GM13977 (cell line): ENCODE measurements at places on chromosomes 3 and 15.

DNA sequence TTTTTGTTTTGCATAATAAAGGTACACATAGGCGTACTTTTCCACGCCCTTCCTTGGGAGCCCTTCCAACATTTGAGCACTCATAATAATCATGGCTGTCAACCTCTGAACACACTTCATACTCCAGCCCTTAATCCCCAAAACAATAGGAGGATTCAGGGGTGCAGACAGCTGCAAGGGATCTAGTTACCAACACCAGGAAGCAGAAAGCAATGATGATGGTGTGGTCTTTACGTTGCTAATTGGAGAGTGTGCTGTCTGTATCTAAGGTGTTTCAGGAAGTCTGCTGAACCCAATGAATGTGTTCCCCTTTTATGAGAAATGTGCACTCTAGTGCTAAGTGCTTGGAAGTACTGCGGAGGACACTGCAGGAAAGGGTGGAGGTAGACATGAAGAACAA, 60.3 kb upstream of the PDZRN3 start:
- no peak for DNase-seq

DNA sequence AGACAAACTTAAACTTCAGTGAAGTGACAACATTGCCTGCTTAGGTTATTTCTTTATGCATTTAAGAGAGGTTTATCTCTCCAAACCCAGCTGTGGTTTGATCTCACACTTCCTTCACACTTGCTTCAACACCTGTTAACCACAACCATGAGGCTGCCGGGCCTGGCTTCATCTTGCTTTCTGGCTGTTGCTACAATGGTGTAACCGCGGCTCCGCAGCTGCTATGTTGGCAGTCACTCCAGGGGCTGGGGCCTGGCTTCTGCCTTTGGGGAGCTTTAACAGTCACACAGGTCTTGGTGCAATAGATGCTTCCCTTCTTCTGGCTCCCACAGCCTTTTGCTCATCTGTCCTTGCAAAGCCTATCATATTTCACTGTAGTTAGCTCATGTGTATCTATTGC, 72.9 kb upstream of the MNS1 start:
- DNase-seq: no peak

- DNase-seq: no peak
These were observed 2.7 kb downstream of the RPL15 start for GRCh38 chr3:23919628-23920027.

DNA sequence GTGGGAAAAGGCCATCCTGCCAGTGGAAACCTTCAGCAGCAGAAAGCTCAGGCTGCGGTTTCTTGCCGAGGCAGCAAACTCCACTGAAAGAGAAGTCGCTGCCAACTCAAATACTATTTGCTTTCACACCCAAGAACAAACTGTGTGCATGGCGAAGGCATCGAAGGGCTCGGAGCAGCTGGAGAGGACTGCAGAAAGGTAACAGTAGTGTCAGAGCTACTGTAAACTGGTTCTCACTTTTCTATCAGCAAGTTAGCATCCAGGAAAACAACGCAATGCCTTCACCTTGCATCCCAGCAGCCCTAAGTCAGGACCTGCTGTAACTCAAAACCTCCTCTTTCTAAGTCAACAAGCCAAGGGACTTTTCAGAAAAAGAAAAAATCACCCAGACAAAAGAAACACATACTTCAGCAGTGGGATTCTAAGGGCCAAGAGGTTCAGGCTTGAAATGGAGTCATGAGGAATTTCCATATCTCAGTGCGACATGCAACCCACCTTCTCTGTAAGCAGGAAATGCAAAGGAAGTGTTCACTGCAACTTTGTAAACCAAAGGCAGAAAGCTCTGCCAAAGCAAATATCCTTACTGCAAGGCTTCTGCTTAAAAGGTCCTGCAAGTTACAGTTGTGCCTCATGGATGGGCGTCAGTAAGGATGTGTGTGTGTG, 193.5 kb downstream of the FOXP1 start:
- DNase-seq: no peak

GRCh38 chr3:100060685-100061484, 53.4 kb downstream of the FILIP1L start:
- DNase-seq: no peak

GRCh38 chr3:69339760-69340159, 46.1 kb downstream of the FRMD4B start:
- no peak for DNase-seq

- no peak for DNase-seq
These were observed 190.2 kb downstream of the RORA start for GRCh38 chr15:61038910-61039309.

GRCh38 chr15:87949575-87950223, 306.8 kb downstream of the NTRK3 start:
- DNase-seq: no peak

GRCh38 chr15:91953432-91953831, 99.9 kb downstream of the SLCO3A1 start:
- DNase-seq: no peak

DNA sequence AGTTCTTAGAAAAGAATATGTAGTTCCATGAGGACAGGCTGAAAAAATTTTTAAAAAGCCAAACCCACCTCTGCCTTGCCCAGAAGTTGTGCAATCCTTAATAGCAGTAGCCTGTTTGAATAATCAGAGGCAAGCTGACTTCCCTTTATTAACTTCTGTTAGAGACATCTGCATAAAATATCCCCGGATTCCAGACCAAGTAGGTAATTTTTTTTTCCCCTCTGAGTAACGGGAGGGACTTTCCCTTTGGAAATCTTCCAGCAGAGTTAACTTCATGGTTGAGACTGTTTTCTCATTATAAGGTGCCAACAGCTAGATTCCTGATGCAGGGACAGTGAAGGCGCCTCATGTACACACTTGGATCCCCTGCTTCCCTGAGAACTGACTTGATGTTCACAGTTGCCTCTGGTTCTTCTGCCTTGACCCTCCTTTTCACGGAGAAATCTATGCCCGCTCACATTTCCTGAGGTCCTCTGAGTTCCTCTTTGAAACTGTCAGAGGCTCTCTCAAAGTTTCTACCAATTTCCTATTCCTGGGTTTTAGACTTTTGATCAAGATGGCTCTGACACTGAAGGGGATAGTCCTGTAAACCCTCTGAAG, 227.6 kb upstream of the BHLHE40 start:
- DNase-seq: no peak

DNA sequence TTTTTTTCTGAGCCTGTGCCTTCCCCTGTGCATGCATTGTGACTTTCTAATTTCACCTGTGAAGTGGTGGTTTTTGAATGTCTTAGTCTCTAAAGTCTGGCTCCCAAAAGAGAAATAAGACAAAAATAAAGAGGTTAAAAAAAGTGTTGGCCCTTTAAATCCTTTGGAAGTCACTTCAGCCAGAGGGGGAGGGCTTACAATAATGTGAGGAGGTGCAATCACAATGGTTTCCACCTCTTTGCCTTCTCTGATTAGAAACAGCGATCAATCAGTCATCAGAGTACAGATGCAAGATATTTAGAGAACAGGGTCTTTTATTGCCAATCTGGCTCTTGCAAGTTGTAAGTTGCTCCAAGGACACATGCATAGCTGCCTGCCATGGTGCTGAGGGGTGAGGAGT, 64.1 kb upstream of the GCSAM start:
- DNase-seq: no peak

GRCh38 chr3:134898181-134898754, 103.2 kb downstream of the EPHB1 start:
- no peak for DNase-seq

- DNase-seq: no peak
These were observed 1.7 kb upstream of the FAM3D start for GRCh38 chr3:58668247-58668646.

DNA sequence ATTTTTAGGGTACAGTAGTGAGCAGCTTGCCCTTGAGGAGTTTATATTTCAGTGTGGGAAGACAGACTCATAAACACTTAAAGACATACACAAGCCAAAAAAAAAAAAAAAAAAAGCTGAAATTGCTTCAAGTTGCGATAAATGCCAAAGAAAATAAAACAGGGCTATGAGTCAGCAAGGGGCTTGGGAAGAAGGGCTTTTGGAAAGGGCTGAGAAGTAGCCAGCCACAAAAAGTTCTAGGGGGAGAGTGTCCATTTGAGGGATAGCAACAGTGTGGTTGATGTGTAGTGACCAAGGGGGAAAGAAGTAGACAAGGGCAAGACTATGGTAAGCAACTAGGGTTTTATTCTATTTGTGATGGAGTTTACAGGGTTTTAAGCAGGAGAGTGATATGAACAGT, 185.5 kb downstream of the ADAMTS9 start:
- DNase-seq: no peak

DNA sequence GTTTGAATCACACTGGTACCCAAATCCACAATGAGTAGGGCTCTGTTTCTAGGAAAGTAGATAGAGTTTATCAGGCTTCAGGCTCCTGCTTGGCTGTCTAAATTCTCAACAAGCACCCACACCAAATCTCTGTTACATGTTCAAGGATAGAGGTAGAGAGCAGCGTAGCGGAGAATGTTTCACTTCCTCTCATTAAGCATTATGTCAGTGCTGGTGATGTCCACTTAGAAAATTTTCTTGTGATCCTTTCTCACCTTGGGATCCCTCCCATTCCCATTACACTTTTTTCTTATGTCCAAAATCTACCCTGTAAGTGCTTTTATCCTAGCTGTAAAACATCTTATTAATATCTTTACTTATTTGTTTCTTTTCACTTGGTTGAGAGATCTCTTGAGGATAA, 34.7 kb upstream of the GCSAM start:
- peak; percentile 51 for DNase-seq

DNA sequence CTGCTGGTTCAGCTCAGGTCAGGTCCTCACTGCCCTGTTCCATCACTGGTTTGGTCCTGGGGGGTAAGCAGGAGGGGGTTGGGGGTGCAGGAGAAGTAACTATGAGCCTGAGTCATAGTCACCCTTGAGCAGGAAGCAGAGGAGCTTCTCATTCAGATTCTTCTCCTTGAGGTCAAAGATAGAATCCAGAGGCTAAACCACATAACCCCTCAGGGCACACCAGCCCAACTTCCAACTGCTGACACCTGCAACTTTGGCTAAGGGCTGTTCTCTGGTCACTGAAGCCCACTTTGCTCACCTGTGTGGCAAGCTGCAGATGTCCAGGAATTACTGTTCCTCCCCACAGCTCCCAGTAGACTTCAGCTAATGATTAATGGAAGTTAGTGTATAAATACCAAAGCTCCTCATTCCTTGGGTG, 48.8 kb upstream of the LRRFIP2 start:
- DNase-seq: no peak

- peak; percentile 64 for DNase-seq
These were observed 90.2 kb upstream of the CHD2 start for GRCh38 chr15:92809880-92810361.

DNA sequence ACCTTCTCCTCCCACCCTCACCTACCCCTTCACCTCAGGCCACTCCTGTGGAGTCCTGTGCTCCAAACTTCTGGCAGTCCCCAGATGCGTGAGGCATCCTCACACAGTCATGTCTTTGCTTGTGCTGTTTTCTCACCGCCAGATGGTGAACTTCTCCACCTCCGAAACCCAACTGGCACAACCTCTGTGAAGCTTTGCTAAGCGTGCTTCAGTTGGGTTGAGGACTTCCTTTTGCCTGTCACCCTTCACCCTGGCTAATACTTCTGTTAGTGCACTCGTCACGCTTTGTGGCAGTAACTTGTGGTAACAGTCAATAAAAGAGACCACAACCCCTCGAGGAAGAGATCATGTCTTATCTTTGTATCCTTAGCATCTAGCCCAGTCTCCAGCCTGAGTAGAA, 42.0 kb upstream of the SKOR1 start:
- peak; percentile 37 for DNase-seq

DNA sequence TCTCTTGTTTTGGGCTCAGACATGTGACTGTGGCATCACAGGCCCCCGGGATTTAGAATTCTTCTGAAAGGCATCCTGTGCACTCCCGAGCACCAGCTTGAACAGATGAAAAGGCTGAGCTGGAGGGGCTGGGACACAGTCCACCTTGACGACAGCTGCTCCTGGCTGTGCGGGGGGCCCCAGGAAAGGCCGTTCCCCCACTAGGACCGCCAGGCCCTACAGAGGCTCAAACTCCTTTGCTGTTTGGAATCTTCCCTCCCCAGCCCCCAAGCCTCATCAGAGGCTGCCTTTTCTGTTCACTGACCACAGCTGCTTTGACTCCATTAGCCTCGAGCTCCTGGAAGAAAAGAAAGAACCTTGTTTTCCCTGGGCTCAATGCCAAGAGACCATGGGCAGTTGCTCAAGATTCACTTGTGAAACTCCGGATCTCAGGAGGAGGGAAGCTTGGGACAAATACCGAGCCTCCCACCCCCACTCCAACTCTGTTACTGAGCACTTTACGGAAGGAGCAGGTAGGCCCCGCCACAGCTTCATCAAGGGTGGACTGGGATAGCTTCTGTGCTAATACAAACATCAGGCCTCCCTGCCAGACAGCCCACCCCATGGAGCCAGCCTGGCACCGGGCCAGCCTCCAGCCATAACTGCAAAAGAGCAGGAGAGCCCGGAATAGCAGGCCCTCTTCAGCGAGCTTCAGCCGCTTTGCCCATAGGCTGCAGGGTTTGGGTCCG, 15.7 kb downstream of the CIDEC start:
- no peak for DNase-seq

GRCh38 chr3:13069495-13069894, 3.7 kb downstream of the IQSEC1 start:
- DNase-seq: peak; percentile 80

DNA sequence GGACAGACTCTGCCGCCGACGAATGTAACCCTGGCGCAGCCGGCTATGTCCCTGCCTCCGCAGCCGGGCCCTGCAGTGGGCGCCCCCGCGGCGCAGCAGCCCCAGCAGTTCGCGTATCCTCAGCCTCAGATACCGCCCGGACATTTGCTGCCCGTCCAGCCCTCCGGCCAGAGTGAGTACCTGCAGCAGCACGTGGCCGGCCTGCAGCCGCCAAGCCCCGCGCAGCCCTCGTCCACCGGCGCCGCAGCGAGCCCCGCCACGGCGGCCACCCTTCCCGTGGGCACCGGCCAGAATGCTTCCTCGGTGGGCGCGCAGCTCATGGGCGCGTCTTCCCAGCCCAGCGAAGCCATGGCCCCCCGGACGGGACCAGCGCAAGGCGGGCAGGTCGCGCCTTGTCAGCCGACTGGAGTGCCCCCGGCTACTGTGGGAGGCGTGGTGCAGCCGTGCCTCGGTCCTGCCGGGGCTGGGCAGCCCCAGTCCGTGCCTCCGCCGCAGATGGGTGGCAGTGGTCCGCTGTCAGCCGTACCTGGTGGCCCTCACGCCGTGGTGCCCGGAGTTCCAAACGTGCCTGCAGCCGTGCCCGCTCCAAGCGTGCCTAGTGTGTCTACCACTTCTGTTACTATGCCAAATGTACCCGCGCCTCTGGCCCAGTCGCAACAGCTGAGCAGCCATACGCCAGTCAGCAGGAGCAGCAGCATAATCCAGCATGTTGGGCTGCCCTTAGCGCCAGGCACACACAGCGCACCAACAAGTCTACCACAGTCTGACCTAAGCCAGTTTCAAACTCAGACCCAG, 2.4 kb downstream of the TSC22D2 start:
- peak; percentile 23 for DNase-seq

- peak; percentile 80 for DNase-seq
These were observed 57.5 kb upstream of the HACD2 start for GRCh38 chr3:123642182-123642956.

- DNase-seq: no peak
These were observed 82.1 kb upstream of the RASGRP1 start for GRCh38 chr15:38646716-38647115.

- DNase-seq: no peak
These were observed 1336.7 kb downstream of the NSUN3 start for GRCh38 chr3:95399585-95399984.
